Activated naive CD8-positive, alpha-beta T cell treated with anti-CD3 and anti-CD28 coated beads, Interleukin-2, amount 10 ng/mL, durations not matched to agents 7 days and 5 days (primary cell): ENCODE measurements at places on chromosomes 2 and 18. TPM values are rescaled to one million over a fixed set of nuclear protein-coding genes. Genes with fewer than 3 reads are reported as not detected.
A peak's percentile ranks its signal among the peaks of the same experiment; 100 is the strongest.

Gene TUBB6
- 13.3 TPM for total RNA-seq

Gene NDC80
- total RNA-seq, result 67.0 TPM

Gene METTL5
- 62.7 TPM for total RNA-seq

Gene TMEM163
- total RNA-seq, result 0.19 TPM

Gene TRIB2
- 54.0 TPM for total RNA-seq

Gene FSIP2
- total RNA-seq, result 0.31 TPM

DNA sequence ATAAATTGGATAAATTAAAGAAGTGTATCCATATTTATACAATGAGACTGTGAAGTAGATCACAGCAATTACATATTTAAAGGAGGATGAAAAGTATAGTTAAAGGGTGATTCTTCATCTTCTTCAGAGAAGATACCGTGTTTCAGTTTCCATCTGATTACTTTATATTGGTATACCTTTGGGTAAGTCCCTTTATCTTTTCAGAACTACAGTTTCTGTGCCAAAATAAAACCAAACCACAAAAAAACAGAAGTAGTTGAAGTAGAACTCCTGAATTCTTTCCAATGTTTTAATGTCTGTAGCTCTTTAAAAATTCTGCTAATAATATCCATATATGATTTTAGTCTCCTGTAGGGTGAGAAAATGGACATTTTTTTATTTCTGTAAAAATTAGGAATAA is 231.2 kb upstream of the LINC00305 start:
- no peak overlapping the region for H3K27ac ChIP-seq
- no peaks in the 10 kb centered on the region for H3K4me1 ChIP-seq
- DNase-seq, result no peak
- no peaks in the 10 kb centered on the region for H3K27me3 ChIP-seq

DNA sequence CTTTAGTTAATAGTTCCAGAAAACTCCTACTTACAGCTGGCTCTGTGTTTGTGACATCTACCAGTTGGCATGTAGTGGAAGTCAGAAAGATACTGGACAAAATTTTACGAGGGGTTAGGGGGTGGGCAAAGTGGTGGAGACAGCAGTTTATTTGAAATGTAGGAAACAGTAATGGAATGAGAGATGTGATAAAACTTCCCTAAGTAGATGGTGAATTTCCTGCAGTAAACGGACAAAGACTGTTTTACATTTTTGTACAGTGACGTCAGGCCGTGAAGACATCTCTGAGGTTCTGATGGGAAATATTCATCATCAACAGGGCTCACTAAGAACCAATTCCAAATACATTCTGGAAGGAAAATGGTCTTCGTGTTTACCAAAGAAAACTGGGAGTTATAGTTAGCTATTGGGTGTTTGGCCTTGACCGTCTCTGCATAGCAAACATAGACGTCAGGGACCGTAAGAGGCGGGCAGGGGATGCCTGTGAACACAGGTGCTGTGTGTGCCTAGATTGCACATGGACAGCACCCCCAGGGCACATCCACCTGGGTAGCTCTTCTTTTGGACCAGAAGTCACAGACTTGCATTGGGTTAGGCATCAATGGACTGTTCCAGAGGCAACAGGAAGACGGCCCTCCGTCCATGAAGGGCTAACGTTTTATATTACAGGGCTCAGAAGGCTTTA is 131.5 kb downstream of the ZNF516 start:
- H3K4me3 ChIP-seq, result no peak overlapping the region
- peaks cover 7% of the 10 kb centered on the region for H3K4me1 ChIP-seq
- DNase-seq, result no peak
- no peak overlapping the region for H3K27ac ChIP-seq

- H3K27me3 ChIP-seq, result peaks cover 7% of the 10 kb centered on the region
- no peaks in the 10 kb centered on the region for H3K36me3 ChIP-seq
- no peak overlapping the region for H3K27ac ChIP-seq
- no peaks in the 10 kb centered on the region for H3K4me1 ChIP-seq
- DNase-seq, result no peak
- no peak overlapping the region for H3K4me3 ChIP-seq
Measured at GRCh38 chr2:224126440-224126839, 87.4 kb upstream of the SERPINE2 start.

DNA sequence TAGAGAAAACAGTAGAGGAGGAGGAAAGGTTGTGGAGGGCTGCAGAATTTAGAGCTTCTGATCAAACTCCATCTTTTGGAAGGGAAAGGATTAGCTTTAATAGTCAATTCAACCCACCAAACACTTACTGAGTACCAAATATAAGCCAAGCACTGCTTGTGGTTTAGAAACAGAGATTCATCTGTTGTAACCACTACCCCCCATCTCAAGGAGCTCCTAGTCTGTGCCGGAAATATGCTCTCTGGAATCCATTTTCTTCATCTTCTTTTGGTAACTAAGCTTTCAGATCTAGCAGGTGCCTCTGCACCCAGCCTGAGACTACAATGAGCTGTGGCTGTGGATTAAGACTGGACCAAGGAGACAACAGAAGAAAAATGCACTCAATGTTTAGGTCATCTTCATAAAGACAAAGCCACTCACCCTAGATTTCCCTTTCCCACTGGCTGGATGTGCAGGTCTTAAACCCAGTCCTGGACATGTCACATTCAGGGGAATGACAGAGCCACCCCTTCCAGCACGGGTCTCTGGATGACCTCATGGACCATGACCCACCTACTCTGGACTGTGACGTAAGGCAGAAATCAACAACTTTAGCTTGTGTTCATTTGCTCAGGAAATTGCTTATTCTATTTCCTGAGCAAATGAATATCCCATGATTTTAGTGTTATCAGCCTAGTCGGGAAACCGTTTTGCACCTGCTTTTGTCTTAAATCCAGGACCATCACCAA is 52.9 kb downstream of the EPB41L3 start:
- H3K27ac ChIP-seq, result no peak overlapping the region
- no peaks in the 10 kb centered on the region for H3K4me1 ChIP-seq
- no peak overlapping the region for H3K4me3 ChIP-seq
- no peaks in the 10 kb centered on the region for H3K27me3 ChIP-seq

DNA sequence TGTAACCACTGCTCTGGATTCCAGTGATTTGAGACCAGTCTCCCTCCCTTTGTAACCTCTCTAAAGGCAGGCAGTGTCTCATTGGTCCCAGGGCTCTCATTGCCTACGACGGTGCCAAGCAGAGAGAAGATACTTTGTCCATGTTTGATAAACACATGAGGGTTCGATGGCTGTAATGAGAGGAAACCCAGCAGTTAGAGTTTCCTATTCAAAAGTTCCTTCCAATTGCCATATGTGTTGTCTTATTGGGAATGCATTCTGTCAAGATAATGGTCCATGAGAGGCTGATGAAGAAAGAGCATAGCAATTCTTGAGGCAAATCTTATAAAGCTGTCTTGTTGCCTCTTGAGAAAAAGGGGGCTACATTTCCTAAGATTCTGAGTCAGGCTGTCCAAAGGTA is 292.5 kb downstream of the LRRTM1 start:
- H3K36me3 ChIP-seq, result no peaks in the 10 kb centered on the region
- H3K4me3 ChIP-seq, result no peak overlapping the region
- H3K27ac ChIP-seq, result no peak overlapping the region
- H3K27me3 ChIP-seq, result no peaks in the 10 kb centered on the region

- H3K27me3 ChIP-seq, result no peaks in the 10 kb centered on the region
- DNase-seq, result no peak
- H3K4me3 ChIP-seq, result no peak overlapping the region
- H3K36me3 ChIP-seq, result no peaks in the 10 kb centered on the region
Measured at GRCh38 chr2:219912491-219912921, 285.1 kb downstream of the SLC4A3 start.

- H3K27me3 ChIP-seq, result no peaks in the 10 kb centered on the region
- H3K36me3 ChIP-seq, result no peaks in the 10 kb centered on the region
- no peak overlapping the region for H3K4me3 ChIP-seq
- DNase-seq, result no peak
Measured at GRCh38 chr2:62410926-62411456, 95.0 kb downstream of the TMEM17 start.

- no peak overlapping the region for H3K27ac ChIP-seq
- peaks cover 35% of the 10 kb centered on the region for H3K4me1 ChIP-seq
- no peak overlapping the region for H3K4me3 ChIP-seq
- DNase-seq, result no peak
- H3K36me3 ChIP-seq, result peaks cover 47% of the 10 kb centered on the region
Measured at GRCh38 chr2:96547203-96547641, 10.7 kb downstream of the ARID5A start.

DNA sequence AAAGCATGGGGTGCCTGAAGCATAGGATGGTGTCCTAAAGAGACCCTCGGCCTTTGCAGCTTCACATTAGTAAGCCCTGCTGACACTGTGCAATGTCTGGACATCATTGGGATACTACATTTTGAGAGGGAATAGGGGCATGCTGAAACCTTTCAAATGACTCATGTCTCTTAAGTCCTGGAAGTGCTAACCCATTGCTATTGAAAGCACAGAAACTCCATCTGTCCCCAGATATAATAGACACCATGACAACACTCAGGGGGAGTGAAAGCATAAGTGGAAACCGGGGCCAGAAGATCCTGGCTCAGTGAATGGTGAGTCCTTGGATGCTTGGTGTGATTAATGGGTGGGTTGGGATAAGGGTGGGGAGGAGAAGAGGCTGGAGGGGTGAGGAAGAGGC is 595.5 kb upstream of the ID2 start:
- H3K36me3 ChIP-seq, result peaks cover 1% of the 10 kb centered on the region
- DNase-seq, result no peak
- no peak overlapping the region for H3K27ac ChIP-seq
- H3K27me3 ChIP-seq, result no peaks in the 10 kb centered on the region

- H3K27ac ChIP-seq, result no peak overlapping the region
- no peak for DNase-seq
- H3K27me3 ChIP-seq, result no peaks in the 10 kb centered on the region
- no peaks in the 10 kb centered on the region for H3K4me1 ChIP-seq
- H3K36me3 ChIP-seq, result no peaks in the 10 kb centered on the region
- H3K4me3 ChIP-seq, result no peak overlapping the region
Measured at GRCh38 chr18:24897461-24897860, 437.0 kb downstream of the HRH4 start.

- H3K27me3 ChIP-seq, result peaks cover 3% of the 10 kb centered on the region
- no peak overlapping the region for H3K4me3 ChIP-seq
- H3K4me1 ChIP-seq, result no peaks in the 10 kb centered on the region
- H3K36me3 ChIP-seq, result no peaks in the 10 kb centered on the region
- DNase-seq, result no peak
Measured at GRCh38 chr2:152475982-152476381, 141.0 kb downstream of the FMNL2 start.

- peaks cover 5% of the 10 kb centered on the region for H3K36me3 ChIP-seq
- no peak overlapping the region for H3K4me3 ChIP-seq
- no peaks in the 10 kb centered on the region for H3K27me3 ChIP-seq
- peaks cover 4% of the 10 kb centered on the region for H3K4me1 ChIP-seq
Measured at GRCh38 chr2:229931241-229931640, 8.9 kb downstream of the FBXO36 start.

DNA sequence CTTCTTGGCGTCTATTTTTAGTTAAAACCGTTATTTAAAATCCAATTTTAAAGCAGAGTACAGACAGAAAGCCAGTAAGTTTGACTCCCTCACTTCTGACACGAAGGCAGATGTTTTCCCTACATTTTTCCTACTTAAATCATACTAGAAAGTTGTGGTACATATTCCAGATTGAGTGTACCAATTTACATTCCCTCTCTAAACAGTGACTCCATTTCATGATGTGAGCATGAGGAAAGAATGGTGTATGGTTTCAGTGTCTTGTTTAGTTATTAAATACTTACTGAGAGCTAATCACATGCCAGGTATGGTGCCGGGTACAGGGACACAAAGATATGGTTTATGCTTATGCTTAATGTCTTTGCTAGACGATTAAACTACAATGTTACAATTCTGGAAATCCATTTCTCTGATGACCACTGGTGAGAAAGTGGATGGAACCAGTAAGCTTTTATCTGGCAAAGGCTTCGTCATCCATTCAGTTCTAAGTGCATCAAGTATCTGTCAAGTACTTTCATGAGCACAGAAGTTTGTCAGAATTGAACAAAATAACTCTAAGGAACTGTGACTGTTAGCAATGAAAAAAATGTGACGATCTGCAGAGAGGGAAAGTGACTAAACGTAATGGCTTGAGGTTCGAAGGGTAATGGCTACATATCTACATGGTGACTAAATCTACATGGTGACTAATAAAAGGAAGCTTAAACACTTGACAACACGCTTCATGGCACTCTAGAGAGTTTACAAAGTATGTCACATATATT is 25.7 kb downstream of the MAP4K3 start:
- H3K4me1 ChIP-seq, result peaks cover 19% of the 10 kb centered on the region
- H3K27me3 ChIP-seq, result no peaks in the 10 kb centered on the region
- no peak overlapping the region for H3K4me3 ChIP-seq
- H3K36me3 ChIP-seq, result no peaks in the 10 kb centered on the region
- no peak overlapping the region for H3K27ac ChIP-seq
- no peak for DNase-seq

DNA sequence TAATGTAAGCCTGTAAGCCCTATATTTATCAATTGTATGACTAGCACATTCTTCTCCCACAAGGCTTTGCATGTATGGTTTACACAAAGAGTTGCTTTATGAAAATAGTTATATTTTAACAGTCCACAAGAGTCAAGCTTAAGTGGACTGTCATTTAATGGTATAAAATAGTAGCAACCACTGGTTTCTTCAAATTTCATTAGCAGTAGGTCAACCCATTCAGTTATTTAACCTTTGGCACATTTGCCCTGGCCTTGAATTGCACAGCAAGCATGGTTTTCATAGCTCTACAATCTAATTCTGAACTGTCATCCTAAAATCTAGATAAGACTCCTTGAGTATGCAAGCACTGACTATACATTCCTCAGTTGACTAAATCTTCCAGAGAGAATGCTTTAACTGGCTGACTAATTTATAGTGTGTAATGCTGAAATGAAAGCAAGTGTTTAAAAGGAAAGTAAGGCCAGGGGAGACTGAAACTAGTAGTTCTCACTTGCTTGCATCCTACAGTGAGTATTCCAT is 1.8 kb downstream of the DPP4 start:
- H3K4me1 ChIP-seq, result peaks cover 51% of the 10 kb centered on the region
- no peak for DNase-seq
- H3K27ac ChIP-seq, result peak overlapping the region; percentile 95

GRCh38 chr2:217497843-217498377 is 504.9 kb downstream of the TNS1 start:
- no peak overlapping the region for H3K27ac ChIP-seq
- no peak overlapping the region for H3K4me3 ChIP-seq

DNA sequence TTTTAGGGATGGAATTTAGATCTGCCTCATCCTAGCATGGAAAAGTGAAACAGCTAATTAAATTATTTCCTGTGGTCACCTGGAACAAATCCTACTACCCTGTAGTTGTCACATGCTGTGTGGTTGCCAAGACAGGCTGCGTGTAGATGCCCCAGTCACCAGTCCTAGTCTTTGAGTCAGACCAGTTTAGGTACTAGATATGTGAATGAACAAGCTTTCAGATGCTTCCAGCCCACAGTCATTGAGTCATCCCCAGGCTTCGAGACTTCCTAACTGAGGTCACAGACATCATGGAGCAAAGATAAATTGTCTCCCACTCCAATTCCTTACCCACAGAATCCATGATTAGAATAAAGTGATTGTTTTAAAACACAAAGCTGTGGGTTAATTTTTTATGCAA is 35.8 kb upstream of the GRB14 start:
- H3K36me3 ChIP-seq, result no peaks in the 10 kb centered on the region
- H3K4me3 ChIP-seq, result no peak overlapping the region

- H3K27ac ChIP-seq, result no peak overlapping the region
- no peak for DNase-seq
- no peaks in the 10 kb centered on the region for H3K27me3 ChIP-seq
- H3K4me1 ChIP-seq, result peaks cover 17% of the 10 kb centered on the region
- peaks cover 24% of the 10 kb centered on the region for H3K36me3 ChIP-seq
- no peak overlapping the region for H3K4me3 ChIP-seq
Measured at GRCh38 chr2:112989611-112990010, 11.8 kb downstream of the IL36G start.
